Stimulated activated CD4-positive, alpha-beta T cell treated with anti-CD3 and anti-CD28 coated beads, Interleukin-1b, Interleukin-23, amount 100 ng/mL, for 1 hour (primary cell): ENCODE measurements at places on chromosomes 6 and 20.
A peak's percentile ranks its signal among the peaks of the same experiment; 100 is the strongest.

DNA sequence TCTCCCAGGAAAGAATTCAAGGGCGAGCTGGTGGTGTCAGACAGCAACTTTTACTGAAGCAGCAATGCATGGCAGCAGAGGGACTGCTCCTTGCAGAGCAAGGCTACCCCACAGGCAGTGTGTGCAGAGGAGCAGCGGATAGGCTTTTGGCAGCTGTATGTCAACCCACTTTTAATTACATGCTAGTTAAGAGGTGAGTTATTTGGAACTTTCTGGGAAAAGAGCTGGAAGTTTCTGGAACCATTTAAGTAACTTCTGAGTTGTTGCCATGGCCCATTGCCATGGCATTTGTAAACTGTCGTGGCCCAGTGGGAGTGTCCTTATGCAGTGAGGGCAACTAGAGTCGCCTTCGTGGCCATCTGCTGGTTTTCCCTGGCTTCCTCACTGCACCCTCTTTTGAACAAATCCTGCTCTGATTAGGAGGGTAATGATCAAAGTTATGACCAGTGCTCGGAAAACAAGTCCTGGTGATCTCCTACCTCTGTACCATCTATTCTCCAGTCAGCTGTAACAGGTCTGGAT is 34.0 kb downstream of the BPIFB4 start:
- no peak for DNase-seq

DNA sequence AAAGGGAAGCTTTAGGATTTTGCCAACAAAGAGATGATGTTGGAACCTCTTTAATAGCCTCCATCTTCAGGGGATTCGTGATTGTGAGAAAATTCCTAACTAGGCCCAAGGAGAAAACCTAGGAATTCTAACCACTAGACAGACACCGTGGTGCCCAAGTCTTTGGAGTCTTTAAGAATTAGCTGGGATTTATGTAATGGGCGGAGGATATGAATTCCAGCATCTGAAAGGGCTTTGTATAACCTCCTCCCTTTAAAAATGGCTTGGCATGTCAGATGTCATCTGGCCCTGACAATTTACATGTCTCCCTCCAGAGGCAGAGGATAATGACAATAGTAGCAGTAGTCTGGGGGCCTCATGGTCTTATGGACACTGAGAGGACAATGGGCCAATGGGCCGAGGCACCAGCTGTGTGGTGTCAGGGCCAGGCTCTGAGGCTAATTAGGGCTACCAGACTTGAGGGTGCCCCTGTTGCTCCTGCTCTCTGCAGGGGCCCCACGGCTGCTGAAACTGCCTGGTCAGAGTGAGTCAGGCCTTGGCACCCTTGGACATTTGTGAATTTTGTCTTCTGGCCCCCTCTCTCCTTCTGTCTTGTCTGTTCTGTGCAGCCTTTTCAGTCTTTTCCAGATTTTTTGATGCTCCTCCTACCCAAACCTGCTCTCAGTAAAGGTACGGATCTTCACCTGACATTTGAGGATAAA is 113.9 kb downstream of the EDN1 start:
- no peak for DNase-seq

GRCh38 chr6:127971945-127972391 is 71.1 kb upstream of the THEMIS start:
- DNase-seq = no peak

GRCh38 chr6:35161776-35162607 is 20.9 kb upstream of the TCP11 start:
- no peak for DNase-seq

GRCh38 chr6:129525055-129525454 is 184.9 kb downstream of the ARHGAP18 start:
- no peak for DNase-seq

GRCh38 chr6:105765239-105765638 is 320.9 kb upstream of the PRDM1 start:
- DNase-seq = no peak

DNA sequence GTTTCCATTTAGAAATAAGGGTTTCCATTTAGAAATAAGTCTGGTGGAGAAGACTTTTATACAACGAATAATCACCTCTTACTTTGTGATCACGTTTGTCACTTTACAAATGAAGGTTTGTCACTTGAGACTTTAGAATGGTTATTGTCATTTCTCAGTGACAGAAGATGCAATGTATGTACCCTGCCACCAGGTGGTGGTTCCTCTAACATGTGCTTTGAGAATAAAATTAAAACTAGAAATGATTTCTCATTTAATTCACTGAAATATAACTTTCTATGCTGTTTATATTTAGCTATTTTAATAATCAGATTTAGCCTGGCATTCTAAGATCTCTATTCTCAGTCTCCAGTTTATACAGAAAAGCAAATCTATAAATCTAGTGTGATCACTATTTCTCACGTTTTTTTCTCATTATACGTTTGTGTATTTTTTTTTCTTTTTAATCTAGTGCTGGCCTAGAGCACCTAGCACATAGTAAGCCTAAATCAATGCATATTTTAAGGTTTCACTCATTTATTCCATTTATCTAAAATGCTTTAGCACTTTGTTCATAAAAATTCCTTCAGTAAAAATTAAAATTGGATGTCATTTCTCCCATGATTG is 57.4 kb upstream of the TFAP2D start:
- no peak for DNase-seq

GRCh38 chr20:53723621-53724020 is 130.0 kb upstream of the ZNF217 start:
- no peak for DNase-seq

GRCh38 chr20:61775423-61775822 is 290.3 kb downstream of the TAF4 start:
- no peak for DNase-seq

GRCh38 chr20:41111578-41111951 is 25.8 kb upstream of the PLCG1 start:
- no peak for DNase-seq

GRCh38 chr20:13638162-13638495 is 603 bp downstream of the TASP1 start:
- DNase-seq = no peak

GRCh38 chr20:739736-740135 is 28.6 kb downstream of the SLC52A3 start:
- DNase-seq = no peak

DNA sequence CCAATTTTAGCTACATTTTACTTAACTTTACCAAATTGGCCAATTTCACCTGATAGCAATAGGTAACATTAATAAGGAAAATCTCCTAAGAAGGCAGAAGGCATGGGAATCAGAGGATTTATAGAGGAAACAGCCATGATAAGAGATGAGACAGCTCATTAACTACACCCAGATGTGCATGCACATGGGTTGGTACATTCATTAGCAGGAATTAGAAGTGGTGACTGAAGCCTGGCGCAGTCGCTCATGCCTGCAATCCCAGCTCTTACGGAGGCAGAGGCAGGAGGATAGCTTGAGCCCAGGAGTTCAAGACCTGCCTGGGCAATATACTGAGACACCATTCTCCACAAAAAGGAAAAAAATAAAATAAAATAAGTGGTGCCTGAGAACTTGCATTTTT is 173.5 kb downstream of the COL9A1 start:
- DNase-seq = no peak

GRCh38 chr6:451847-452246 is 60.3 kb downstream of the IRF4 start:
- no peak for DNase-seq

DNA sequence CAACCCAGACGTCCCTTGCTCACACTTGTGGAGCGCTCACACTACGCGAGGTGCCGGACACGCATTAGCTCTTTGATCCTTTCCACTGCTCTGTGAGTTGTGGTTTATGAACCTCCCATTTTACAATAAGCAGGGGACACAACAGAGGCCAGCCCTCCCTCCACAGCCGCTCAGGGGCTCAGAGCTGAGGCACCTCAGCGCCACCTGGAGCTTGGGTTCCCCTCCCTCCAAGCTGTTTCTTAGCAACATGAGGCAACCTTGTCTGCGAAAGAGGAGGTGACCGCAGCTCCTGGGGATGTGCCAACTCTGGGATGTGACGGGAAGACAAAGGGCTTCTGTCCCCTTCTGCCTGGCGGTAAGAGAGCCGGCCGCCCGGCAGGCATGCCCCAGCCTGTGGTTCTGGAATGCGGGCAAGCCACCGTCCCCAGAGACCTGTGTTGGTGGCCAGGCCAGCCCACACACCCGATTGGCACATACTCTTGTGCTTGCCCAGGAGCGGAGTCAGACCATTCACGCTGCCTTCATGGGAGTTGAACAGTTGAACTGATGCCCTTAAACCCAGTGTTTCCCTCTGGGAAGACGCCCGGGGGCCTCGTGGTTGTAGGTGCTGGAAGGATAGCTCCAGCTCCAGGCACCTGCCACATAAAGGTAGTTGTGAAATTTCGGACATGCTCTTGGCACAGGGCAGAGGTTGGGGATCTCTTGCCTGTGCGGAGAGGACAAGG is 44.5 kb downstream of the RBM38 start:
- no peak for DNase-seq

DNA sequence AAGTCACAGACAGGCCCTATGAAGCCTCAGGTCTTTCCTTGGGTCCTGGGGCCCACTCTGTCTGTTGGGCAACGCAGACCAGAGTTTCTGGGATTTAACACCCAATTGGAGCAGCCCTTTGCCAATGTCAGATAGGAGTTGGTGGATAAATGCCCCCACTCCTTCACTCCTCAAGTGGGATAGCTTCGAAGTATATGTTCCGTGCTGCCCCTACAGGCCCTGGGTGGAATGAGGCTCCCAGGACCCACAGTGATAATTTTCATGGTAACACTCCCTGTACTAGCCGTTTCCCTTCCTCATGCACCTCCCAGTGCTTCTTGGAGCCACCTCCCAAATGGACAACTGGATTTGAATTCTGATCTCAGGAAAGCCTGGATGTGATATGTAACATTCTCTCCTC is 145.4 kb downstream of the FOXA2 start:
- DNase-seq = no peak

DNA sequence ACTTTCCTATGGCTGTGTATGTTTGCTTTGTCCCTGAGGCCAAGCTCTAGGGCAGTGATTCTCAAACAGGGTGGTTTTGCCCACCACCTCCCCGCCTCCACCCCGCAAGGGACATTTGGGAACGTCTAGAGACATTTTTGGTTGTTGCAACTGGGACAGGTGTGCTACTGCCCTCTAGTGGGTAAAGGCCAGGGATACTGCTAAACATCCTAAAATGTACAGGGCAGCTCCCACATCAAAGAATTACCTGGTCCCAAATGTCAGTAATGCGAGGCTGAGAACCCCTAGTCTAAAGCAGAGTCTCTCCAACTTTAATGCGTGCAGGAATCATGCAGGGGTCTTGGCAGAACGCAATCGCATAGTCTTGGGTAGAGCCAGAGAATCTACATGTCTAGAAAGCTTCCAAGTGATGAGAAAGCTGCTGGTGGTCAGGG is 5.1 kb downstream of the KCNS1 start:
- DNase-seq = peak; percentile 17

- no peak for DNase-seq
Observed at GRCh38 chr6:140581601-140582000, 1207.2 kb upstream of the CITED2 start.

DNA sequence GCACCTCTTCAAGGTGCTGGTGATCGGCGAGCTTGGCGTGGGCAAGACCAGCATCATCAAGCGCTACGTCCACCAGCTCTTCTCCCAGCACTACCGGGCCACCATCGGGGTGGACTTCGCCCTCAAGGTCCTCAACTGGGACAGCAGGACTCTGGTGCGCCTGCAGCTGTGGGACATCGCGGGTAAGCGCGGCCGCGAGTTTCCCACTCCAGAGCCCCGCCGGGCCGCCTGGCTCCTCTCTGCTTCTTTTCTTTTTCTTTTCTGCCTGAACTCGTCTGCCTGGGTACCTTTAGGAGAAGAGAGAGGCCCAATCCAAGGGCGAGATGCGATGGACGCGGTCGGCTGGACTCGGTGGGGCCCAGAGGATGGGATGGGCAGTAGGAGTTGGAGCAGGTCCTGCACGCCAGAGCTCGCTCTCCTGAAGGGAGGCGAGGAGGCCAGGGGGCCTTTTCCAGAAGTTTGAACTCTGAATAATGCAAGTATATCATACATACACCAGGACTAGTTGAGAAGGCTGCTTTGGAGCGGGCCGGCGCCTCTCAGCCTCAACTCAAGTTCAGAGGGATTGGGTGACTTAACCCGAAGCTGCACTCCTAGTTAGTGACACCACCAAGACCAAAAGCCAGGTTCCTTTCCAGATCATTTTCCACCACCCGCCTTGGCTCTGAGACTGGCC is 445 bp downstream of the RAB32 start:
- no peak for DNase-seq

DNA sequence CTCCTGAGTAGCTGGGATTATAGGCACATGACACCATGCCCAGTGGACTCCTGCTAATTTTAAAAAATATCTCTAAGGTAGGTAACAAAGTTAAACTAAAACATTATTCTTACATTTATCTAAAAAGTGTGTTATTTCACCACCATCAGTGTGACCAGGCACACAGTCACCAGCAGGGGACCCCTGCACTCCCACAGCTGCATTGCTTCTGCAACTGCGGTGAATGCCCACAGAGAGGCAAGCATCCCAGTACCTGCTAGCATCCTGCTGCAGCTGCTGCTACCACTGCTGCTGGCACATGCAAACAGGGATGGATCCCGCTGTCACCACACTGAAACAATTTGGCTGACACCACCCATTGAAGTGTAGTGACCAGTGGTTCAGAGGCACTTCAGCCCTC is 21.9 kb upstream of the EPB41L2 start:
- no peak for DNase-seq

- DNase-seq = no peak
Observed at GRCh38 chr6:3757241-3757641, 5.7 kb upstream of the PXDC1 start.

GRCh38 chr20:11585752-11586352 is 331.8 kb upstream of the BTBD3 start:
- no peak for DNase-seq

GRCh38 chr20:4081421-4081820 is 66.1 kb upstream of the RNF24 start:
- DNase-seq = no peak

DNA sequence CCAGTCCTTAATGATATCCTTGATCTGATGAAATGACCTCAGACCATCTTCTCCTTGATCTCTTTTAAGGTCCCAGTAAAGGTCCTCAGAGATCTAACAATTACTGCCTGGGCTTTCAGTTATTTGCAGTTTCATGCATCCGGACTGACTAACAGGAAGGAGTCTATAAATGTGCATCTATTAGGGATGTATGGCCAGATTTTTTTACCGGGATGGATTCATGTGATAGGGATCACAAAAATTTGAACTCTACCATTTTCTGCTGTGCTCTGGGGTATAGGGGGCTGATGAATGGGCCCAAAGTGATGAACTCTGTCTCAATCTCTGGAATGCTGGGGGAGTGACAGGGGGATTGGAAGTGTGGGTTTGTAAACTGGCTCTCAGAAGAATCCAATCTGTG is 36.2 kb upstream of the SCUBE3 start:
- no peak for DNase-seq

GRCh38 chr6:168895102-168895812 is 358.4 kb downstream of the THBS2 start:
- peak; percentile 49 for DNase-seq

- no peak for DNase-seq
Observed at GRCh38 chr6:16799279-16800193, 38.3 kb upstream of the ATXN1 start.

GRCh38 chr6:67885081-67886033 is 749.7 kb upstream of the ADGRB3 start:
- DNase-seq = no peak

GRCh38 chr6:55963301-55963700 is 87.9 kb upstream of the BMP5 start:
- DNase-seq = no peak
